Activated naive CD8-positive, alpha-beta T cell treated with anti-CD3 and anti-CD28 coated beads for 36 hours (primary cell): ENCODE measurements at places on chromosomes 12 and 14.

DNA sequence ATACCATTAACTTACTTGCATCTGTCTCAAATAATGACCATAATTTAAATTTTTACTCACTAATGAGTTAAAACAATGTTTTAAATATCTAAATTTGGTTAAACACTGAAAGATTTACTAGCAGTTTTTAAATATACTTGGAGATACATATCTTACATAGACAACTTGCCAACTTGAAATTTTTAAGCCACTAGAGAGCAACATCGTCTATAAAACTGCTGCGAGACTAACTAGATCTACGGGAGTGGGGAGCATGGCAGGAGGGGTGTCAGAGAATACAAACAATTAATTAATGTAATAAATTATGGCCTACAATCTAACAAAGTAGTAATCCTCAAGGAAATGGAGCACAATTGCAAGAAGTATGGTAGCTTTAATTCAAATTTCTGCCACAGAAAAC lies 120.4 kb downstream of the LRRIQ1 start:
- DNase-seq, result no peak

GRCh38 chr14:52553671-52554575 lies 1.3 kb downstream of the GPR137C start:
- peak; percentile 82 for DNase-seq

- DNase-seq, result no peak
These were observed 859.8 kb downstream of the FSCB start for GRCh38 chr14:43647302-43647701.

GRCh38 chr14:105943973-105944602 lies 417.7 kb downstream of the TMEM121 start:
- DNase-seq, result no peak

DNA sequence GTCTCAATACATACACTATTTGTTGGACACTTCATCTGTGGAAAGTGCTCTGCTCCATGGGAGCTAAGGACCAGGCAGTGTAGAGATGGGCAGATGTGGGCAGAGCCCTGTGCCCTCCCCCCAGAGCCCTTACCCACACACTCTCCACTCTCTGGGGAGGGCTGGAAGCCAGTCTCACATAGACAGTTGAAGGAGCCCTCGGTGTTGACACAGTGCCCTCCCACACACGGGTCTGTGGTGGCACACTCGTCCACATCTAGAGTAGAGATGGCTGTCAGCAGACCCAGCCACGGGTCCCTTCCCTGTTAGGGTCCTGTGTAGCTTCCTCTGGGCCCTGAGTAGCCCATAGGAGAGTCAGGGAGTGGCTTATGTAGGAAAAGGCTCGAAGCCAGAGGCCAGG lies 14.3 kb downstream of the ISCA2 start:
- no peak for DNase-seq

GRCh38 chr14:60965402-60965801 lies 15.5 kb downstream of the TRMT5 start:
- DNase-seq, result no peak

GRCh38 chr14:37655418-37655817 lies 60.0 kb downstream of the TTC6 start:
- DNase-seq, result no peak

DNA sequence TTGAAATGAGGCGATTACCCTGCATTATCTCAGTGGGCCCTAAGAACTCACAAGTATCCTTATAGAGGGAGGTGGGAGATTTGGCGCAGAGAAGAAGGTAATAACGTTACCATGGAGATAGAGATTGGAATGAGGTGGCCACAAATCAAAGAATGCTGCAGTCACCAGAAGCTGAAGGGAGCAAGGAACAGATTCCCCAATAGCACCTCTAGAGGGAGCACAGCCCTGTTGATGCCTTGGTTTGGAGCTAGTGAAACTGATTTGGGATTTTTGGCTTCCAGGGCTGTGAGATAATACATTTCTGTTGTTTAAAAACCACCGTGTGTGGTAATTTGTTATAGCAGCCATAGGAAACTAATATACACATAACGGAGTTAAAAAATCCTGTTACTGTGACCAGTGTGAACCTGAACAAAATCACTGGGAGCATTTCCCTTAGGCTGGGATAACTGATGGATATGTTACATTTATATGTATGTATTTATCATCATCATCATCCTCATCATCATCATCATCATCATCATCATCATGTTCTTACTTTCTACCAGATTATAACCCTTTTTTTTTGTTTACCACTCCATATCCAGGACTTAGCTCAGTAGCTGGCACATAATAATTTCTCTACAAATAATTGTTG lies 100.3 kb downstream of the LIN7A start:
- DNase-seq, result no peak

- DNase-seq, result no peak
These were observed 29.7 kb downstream of the FRMD6 start for GRCh38 chr14:51681411-51681810.

GRCh38 chr12:98725476-98726247 lies 80.6 kb downstream of the APAF1 start:
- peak; percentile 27 for DNase-seq

- no peak for DNase-seq
These were observed 87.7 kb upstream of the KRR1 start for GRCh38 chr12:75599061-75599460.
